ENCODE measurements at places on chromosomes 1 and 21.

DNA sequence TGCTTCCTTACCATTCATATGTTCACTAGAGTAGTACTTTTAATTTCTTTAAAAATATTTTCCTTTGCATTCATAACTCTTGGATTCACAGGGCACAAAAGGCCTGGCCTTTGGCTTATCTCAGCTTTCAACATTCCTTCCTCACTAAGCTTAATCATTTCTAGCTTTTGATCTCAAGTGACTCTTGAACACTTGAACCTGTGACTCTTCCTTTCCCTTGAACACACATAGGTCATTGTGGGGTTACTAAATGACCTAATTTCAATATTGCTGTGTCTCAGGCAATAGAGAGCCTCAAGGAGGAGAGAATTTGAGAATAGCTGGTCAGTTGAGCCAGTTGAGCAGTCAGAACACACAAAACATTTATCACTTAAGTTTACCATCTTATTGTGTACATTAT lies 49.9 kb downstream of the COL11A1 start:
- no peak for DNase-seq

DNA sequence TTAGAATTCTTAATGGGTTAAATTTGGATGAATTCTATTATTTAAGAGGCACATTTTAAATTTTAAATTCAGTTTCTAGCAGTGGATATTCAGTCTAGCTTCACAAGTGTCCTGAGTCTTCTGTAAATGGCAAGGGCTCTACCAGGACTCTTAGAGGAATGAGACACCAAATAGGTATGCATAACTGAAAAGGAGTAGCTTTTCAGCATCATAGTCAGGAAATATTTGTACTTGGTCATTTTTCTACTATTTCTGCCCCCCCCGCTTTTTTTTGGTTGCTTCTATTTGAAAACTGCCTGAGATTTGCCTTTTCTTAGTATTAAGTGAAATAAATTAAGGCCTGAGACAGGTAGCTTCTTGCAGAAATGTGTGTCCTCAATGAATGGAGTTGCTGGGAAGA lies 80.2 kb downstream of the MAST2 start:
- DNase-seq, result no peak

DNA sequence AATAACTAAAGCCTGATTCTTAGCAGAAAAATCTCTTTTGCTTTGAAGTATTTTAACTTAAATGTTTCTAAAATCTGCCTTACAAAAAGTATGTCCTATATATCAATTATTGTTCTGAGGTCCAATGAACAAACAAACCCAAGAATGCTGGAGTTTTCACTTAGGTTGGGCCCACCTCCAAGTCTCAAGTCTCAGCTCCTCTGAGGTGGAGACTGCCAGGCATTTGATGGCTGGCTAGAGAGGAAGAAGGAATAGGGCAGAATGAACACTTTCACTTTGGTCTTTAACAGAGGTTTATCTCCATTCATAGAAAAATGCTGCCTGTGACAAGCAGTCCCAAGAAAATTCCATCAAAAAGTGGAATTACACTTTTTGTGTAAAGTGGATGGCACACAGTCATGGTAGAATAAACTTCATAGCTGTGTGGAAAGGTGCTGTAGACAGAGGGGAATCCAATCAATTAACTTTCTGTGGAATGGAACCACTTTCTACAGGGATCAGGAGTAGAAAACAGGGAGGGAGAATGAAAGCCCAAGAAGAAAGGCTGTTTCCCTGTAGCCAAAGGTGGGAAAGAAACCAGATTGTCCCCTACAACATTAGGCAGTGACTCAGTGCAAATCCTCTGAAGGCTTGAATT lies 349.4 kb upstream of the RUNX1 start:
- DNase-seq, result no peak

GRCh38 chr1:55203064-55203463 lies 12.1 kb downstream of the USP24 start:
- DNase-seq, result no peak

DNA sequence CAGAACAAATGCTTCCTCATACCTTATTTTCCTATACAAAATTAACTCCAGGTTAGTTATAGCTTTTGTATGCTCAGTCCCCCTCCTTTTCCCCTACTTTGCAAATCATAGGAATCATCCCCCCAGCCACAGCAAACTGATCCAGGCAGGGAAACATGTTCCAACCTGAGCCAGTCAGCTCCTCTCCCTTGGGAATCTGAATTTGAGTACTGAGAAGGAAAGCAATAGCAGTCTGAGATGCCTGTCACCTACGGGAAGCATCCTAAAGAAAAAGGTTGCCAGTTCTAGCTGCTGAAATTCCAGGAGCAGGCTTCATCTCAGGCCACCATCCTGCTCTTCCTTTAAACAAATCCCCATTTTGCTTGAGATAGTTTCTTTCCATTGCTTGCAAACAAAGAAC lies 6.9 kb downstream of the ADSS2 start:
- no peak for DNase-seq

GRCh38 chr1:70220015-70220414 lies 1.2 kb upstream of the SRSF11 start:
- DNase-seq, result no peak

DNA sequence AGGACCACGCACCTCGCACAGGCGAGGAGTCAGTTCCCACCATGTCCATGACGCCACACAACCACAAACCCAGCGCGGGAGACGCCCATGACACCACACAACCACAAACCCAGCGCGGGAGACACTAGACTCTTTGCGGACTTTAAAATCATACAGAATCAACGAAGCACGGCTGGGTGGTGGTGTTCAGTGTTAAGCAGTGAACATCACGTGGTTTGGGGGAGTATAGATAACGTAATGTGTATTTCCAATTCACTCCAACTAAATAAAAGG lies 19.2 kb downstream of the PTTG1IP start:
- DNase-seq, result no peak

GRCh38 chr21:16983420-16983819 lies 529.4 kb upstream of the CXADR start:
- no peak for DNase-seq

DNA sequence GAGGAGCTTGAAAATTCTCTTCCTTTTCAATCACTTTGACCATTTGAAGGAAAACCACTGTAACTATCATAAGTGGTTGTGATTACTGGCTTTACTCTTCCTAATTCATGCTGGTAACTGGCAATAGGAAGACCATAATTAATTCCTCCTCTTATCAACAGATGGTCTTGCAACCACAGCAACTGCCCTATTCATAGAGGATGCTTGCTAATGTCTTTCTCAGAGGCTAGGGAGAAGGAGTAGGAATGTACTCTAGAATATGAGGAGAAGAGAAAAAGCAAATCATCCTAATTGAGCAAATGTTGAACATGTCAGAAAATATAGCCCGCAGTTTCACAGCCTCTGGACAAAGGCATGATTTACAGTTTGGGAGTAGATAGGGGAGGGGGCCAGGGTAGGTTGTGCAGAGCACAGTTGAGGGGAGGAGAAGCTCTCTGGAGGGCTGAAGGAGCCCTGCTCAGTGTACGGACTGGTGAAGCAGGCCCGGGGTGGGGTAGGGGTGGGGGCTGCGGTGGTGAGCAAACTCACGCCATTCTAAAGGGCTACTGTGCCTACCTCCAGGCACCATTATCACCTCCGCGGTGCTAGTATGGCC lies 192.9 kb downstream of the PCP4 start:
- DNase-seq, result no peak

DNA sequence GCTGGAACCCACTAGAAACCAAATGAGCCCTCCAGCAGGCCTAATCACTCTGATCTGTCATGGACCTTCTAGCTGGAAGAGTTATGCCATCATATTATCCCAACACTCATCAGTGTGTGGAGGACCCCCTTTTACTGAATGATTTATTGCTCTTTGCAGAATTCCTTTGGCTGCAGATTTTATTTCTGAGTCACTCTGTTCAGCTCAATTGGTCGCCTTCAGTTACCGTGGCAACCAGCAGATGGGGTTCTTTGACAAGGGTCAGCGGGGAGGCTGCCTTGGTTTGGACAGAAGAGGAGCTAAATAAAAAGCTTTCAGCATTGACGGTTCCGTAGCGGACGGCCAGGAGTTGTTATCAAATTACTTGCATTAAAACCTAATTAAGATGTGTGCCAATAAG lies 220.1 kb downstream of the SDCCAG8 start:
- no peak for DNase-seq

GRCh38 chr1:84573967-84574842 lies at the start of gene CTBS:
CTBS (minus strand) TSS chr1:84574440; CDS start chr1:84574415, 25 bp downstream.
- DNase-seq, result peak; percentile 82

GRCh38 chr1:89660224-89661061 lies 27.5 kb downstream of the LRRC8C start:
- no peak for DNase-seq

DNA sequence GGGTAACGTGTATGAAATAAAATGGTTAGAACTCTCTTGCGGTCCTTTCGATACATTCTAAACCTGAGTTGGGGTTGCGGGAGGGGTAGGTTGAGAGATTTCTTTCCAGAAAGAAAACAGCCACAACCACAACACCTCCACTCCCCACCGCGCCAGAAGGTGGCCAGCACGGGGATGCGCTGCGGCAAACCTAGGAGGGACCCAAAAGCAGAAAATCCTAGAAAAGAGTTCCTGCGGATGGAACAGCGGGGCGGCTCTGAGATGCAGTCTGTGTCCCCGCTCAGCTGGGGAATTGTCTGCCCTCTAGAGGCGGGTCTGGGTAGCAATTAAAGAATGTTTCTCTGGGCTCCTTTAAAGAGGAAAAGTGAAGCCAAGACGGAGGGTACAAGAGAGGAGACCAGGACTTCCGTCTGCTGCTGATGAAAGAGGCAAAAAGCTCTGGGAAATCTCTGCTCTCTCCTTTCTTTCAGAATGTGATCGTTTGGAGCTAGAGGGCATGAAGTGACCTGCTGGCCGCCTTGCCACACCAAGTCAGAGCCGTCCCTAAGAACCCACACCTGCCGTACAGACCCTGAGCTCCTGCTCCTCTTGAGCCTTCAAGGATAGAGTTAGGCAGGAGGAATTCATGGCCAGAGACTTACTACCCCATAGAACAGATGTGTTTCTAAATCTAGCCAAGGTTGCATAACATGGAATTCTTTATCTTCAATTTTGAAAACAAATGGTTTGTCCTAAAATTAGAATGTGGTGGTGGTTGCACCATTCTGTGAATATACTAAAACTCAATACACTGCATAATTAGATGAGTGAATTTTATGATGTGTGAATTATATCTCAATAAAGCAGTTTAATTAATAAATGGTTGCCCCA lies 46.5 kb upstream of the COA6 start:
- DNase-seq, result no peak

DNA sequence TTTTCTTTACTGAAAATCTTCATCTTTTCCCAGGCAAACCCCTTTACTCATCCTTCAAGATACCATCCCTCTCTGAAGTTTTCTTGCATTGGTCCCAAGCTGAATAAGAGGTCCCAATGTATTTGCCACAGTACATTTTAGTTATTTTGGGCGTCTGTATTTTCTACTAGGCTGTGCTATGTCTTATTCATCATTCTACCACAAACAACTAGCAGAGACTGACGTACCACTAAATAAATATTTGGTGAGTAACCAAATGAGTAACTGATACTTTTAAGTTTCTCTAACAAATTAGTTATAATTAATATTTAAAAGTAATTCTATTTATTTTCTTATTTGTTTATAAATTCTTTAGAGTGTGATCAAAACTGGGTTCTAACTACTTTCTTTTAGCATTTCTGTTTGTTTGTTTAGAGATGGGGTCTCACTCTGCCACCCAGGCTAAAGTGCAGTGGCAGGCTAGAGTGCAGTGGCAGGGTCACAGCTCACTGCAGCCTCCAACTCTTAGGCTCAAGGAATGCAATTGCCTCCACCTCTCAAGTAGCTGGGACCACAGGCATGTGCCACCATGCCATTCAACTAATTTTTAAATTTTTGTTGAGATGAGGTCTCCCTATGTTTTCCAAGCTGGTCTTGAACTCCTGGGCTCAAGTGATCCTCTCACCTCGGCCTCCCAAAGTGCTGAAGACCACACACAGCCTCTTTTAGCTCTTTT lies 33.1 kb downstream of the NDC1 start:
- DNase-seq, result no peak

DNA sequence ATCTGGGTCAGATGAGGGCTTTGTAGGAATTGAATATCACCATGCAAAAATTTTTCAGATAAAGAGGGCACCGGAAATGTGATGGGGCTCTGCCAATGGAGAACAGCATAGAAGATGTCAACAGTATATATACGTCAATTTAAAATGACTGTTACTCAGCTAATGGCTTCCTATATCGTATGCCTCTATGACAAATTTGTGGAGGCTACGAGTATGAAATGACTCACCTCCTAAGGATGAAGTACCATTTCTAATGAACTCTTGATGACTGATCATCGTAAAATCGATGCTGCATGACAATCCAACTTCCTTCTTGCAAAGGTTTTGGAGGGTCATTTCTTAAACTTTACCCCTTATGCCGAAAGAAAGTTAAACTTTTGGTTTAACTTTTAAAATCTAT lies 450.3 kb upstream of the ZP4 start:
- DNase-seq, result no peak

GRCh38 chr1:28290851-28291250 lies 31.5 kb downstream of the SESN2 start:
- no peak for DNase-seq

GRCh38 chr1:178060789-178061556 lies 32.9 kb upstream of the RASAL2 start:
- no peak for DNase-seq

DNA sequence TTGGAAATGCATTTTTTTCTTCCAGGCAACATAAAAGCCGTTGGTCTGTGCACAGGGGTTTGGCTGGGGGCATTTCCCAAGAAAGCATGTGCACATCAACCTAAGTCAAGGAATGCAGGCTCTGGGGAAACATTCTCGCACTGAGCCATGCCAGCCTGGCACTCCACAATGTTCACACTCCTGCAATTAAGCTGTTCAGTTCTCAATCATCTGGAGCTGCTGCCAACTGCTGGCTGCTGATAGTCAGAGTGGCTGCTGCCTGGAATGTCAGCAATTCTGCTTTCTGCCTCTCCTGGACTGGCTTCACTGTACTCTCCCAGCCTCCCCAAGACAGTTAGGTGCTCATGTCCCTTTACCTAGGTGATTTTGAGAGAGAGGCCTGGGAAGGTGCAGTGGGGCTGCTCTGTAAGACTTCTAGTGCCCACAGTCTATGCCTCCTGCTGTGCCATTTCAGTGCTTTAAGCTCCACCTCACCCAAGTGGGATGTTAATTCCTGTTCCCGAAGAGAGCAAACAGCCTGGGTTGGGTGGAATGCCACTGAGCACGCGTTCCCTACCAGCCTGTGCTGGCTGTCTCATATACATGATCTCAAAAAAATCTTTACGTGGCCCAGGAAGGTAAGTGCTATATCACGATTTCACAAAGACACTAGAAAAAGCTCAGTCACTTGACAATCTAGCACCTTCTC lies 131.7 kb downstream of the BRINP2 start:
- no peak for DNase-seq

Data from RWPE2 (cell line).